ENCODE measurements at places on chromosomes 11 and 22.

DNA sequence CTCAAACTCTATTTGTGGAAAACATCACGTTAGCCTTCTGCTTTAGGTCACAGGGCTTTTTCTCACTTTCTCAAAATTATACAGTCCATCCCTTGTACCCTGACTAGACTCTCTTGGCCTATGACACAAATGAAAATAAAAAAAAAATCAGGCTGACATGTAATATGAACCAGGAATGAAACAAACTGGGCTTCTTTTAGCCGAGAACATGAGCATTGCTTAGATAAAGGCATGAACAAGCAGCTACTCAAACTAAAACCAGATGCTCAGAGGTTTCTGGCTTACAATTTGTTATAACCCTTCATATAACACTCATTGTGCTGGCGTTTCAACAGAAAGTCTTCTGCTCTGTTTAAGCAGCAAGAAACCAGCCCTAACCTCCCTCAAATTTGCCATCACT, 265.5 kb upstream of the NARS2 start:
- DNase-seq = no peak

DNA sequence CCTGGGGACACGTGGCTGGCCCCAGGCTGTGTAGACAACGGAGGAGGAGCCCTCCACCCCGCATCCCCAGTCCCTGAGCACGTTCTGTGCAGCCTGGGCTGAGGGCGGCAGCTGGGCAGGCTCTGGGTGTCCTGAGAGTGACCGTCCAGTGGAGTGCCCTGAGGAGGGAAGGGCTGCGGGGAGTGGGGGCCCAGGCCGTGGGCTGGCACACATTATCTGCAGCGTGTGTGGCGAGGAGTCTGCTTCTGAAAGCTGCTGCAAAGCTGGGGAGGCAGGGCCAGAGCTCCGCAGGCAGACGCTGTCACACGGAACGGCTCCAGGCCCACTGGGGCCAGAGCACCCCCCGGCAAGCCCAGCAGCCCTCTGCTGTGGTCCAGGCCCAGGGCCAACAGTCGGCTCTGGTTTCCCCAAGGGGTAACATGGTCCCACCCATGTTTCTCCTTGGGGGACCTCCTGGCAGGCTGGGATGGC, 835 bp upstream of the ANO9 start:
- no peak for DNase-seq

DNA sequence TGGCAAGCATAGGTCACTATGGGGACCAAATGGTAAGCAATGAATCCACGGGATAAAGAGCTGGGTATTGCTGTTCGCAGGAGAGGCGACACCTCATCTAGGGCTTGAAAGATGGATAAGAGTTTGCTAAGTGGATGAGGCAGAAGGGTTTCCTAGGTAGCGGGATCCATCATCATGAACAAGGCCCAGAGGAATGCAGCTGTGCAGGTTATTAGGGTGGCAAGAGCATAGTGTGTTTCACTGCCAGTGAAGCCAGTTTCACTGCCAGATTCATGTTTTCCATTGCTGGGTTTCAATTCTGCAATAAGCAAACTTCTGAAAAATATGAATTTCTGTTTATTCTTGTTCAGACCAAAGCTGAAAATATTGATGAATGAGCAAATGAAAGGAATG, 27.2 kb downstream of the WEE1 start:
- DNase-seq = no peak

GRCh38 chr11:18563090-18563730, 25.3 kb downstream of the UEVLD start:
- no peak for DNase-seq

- DNase-seq = no peak
Measured at GRCh38 chr11:2139621-2140337, 590 bp upstream of the IGF2 start.

- DNase-seq = no peak
Measured at GRCh38 chr22:48554893-48555572, 1272.6 kb downstream of the BRD1 start.

GRCh38 chr11:19508165-19508564, 204.5 kb upstream of the NAV2 start:
- no peak for DNase-seq
